ENCODE measurements at places on chromosomes 4 and X. TPM values are rescaled to one million over a fixed set of nuclear protein-coding genes. Genes with fewer than 3 reads are reported as not detected.

DNA sequence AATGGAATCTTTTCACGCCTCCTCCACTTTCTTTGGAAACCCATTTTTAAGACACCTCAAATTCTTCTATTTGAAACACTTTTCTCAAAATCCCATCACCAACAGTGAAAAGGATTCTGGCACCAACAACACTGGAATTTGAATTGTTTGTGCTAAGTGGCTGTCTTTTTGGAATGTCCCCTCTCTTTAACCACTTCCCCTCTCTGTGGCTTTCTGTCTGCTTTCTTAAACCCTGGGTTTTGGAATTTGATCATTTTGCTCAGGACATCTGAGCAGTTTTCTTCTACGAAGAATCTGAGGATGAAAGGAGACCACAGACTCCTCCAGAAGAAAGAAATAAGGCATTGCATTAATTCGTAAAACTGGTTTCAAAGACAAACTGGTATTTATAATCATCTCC is 89.0 kb downstream of the MXRA5 start:
- H3K36me3 ChIP-seq = no peaks in the 10 kb centered on the region
- no peak overlapping the region for H3K27ac ChIP-seq
- H3K4me1 ChIP-seq = no peaks in the 10 kb centered on the region

GRCh38 chr4:84499624-84499982 is 511 bp upstream of the NKX6-1 start:
- no peaks in the 10 kb centered on the region for H3K36me3 ChIP-seq
- H3K27me3 ChIP-seq = peaks cover 67% of the 10 kb centered on the region
- peak overlapping the region; percentile 64 for H3K4me3 ChIP-seq
- DNase-seq = no peak

DNA sequence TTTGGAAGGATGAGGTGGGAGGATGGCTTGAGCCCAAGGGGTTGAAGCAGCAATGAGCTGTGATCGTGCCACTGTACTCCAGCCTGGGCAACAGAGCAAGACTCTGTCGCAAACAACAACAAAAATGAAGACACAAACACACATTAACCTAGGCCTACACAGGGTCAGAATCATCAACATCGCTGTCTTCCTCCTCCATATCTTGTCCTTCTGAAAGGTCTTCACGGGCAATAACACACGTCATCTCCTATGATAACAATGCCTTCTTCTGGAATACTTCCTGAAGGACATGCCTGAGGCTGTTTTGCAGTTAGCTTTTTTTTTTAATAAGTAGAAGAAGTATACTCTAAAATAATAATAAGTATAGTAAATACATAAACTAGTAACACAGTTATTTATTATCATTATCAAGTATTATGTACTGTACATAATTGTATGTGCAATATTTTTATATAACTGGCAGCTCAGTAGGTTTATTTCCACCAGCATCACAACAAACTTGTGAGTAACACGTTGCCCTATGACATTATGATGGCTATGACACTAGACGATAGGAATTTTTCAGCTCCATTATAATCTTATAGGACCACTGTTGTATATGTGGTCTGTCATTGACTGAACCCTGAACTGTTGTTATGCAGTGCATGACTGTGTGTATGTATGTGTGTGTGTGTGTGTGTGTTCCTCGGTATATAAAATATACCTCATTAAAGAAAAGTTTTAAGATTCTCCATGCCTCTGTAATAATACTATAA is 69.2 kb upstream of the MAML3 start:
- H3K4me1 ChIP-seq = no peaks in the 10 kb centered on the region
- no peak overlapping the region for H3K4me3 ChIP-seq
- DNase-seq = no peak
- no peaks in the 10 kb centered on the region for H3K27me3 ChIP-seq

GRCh38 chr4:135485371-135485770 is 1283.8 kb upstream of the PABPC4L start:
- no peak overlapping the region for H3K27ac ChIP-seq
- no peaks in the 10 kb centered on the region for H3K4me1 ChIP-seq
- H3K27me3 ChIP-seq = no peaks in the 10 kb centered on the region

- no peak overlapping the region for H3K27ac ChIP-seq
- no peak for DNase-seq
- no peak overlapping the region for H3K4me3 ChIP-seq
- no peaks in the 10 kb centered on the region for H3K36me3 ChIP-seq
- no peaks in the 10 kb centered on the region for H3K27me3 ChIP-seq
- no peaks in the 10 kb centered on the region for H3K4me1 ChIP-seq
Observed at GRCh38 chrX:53005327-53005726, 43.3 kb upstream of the GPR173 start.

DNA sequence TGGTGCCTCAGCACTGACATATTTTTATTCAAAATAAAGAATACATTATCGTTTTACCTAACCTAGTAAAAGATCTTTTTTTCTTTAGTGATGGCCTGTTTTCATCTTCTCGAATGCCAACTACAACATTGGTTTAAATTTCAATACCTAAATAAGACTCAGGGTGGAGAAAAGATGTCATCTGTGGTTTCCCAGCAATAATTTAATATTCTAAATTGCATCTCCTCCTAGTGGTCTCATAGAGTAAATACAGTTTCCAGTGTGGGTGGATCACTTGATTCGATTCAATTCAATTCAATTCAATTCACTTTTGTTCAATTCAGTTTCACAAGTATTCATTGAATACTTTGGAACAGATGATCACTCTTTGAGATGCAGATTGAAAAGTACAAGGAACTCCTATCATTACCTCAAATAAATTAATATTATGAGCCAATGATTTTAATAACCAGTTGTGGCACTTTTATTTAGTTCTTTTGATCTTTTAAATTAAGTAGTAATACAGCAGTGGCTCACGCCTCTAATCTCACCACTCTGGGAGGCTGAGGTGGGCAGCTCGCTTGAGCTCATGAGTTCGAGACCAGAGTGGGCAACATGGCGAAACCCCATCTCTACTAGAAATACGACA is 427.2 kb downstream of the FAT4 start:
- no peaks in the 10 kb centered on the region for H3K36me3 ChIP-seq
- no peaks in the 10 kb centered on the region for H3K27me3 ChIP-seq
- no peak for DNase-seq
- H3K4me3 ChIP-seq = no peak overlapping the region
- H3K27ac ChIP-seq = no peak overlapping the region

DNA sequence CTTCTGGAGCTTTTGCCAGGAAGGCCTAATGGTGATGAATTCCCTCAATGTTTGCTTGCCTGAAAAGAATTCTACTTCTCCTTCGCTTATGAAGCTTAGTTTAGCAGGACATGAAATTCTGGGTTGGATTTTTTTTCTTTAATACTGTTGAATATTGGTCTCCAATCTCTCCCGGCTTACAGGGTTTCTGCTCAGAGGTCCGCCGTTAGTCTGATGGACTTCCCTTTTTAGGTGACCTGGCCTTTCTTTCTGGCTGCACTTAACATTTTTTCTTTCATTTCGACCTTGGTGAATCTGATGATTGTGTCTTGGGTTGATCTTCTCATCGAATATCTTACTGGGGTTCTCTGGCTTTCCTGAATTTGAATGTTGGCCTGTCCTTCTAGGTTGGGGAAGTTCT is 17.2 kb upstream of the TMPRSS11A start:
- H3K4me3 ChIP-seq = no peak overlapping the region
- DNase-seq = no peak
- H3K4me1 ChIP-seq = no peaks in the 10 kb centered on the region
- no peaks in the 10 kb centered on the region for H3K27me3 ChIP-seq
- H3K27ac ChIP-seq = no peak overlapping the region

DNA sequence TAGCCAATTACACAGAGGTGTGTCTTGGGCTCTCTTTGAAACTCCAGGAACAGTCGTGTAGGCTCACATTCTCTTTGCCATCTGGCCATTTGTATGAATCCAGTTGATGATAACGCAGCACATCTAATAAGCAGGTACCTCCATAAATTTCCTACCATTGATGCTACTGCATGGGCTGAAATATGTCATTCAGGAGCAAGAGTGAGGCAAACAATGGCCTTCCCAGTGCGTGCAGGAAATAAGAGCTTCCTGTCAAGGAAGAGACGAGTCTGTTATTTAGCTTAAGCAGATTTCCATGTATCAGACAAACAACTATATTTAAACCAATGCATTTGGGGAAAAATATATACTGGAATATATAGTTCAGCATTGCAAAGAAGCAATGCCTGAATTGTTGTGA is 102.1 kb upstream of the MXRA5 start:
- no peak overlapping the region for H3K4me3 ChIP-seq
- H3K27ac ChIP-seq = peak overlapping the region; percentile 50
- no peak for DNase-seq
- H3K27me3 ChIP-seq = no peaks in the 10 kb centered on the region

DNA sequence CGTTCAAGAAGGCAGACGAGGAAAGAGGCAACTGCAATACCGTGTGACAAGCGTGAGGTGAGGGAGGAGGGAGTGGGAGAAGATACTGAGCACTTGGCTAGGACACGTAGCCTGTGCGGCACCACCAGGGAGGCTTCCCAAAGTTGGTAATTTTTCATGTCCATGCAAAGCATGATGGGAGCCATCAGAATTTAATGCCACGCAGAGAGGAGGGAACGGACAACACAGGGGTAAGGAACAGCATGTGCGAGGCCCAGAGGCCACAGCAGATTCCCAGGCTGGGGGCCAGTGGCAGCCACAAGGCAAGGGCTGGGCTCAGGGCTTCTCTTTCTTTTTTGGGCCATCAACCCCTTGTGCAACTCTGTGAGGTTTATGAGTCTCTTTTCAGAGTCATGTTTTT is 11.0 kb upstream of the CLDN24 start:
- no peaks in the 10 kb centered on the region for H3K36me3 ChIP-seq
- no peak overlapping the region for H3K4me3 ChIP-seq
- no peaks in the 10 kb centered on the region for H3K4me1 ChIP-seq
- no peak overlapping the region for H3K27ac ChIP-seq
- no peak for DNase-seq

DNA sequence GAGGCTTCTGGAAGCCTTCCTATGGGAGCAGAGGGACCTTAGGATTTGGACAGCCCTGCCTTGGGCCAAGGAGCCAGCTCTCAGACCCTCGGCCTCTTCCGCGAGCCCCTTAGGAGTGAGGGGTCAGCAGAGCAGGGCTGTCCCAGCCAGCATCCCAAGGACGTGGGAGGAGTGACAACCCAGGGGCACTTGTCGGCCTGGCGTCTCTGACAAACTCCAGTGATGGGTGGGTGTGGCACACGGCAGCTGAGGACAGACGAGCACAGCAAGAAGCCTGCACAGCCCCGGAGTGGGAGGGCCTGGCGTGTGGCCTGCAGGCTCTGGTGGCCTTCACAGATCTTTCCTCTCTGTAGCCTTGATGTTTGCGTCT is 11.6 kb upstream of the TNIP2 start:
- no peak overlapping the region for H3K4me3 ChIP-seq
- H3K27me3 ChIP-seq = no peaks in the 10 kb centered on the region
- no peak overlapping the region for H3K27ac ChIP-seq
- no peak for DNase-seq

DNA sequence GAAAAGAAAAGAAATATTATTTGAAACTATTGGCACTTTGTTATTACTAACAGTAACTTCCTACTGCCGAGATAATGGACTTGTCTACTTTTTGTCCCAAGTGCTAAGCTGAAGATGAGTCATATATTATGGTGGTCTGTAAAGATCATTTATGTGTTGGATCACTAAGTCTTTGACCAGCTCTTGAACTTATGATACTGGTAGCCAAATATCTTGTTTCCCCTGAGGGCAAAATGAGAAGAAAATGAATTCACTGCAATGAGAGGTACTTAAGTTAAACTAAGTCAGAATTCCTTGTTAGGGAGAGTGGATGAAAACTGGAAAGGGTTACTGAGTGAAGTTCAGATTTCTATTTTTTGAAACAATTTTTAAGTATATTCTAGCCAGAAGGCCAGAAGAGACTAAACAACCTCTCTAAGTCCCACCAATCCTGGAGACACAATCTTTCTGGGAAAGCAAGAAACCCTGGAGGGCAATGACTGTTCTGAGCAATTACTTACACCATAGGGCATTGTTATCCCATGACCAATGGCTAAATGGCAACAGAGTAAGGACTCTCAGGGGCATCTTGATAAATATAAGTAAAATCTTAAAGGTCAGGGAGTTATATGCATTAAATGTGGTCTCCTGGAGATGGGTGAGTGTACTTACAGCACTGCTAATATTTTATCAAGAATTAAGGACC is 287.7 kb downstream of the STIM2 start:
- no peaks in the 10 kb centered on the region for H3K4me1 ChIP-seq
- no peaks in the 10 kb centered on the region for H3K27me3 ChIP-seq
- no peak overlapping the region for H3K4me3 ChIP-seq
- no peaks in the 10 kb centered on the region for H3K36me3 ChIP-seq
- H3K27ac ChIP-seq = no peak overlapping the region
- no peak for DNase-seq

GRCh38 chr4:2385516-2385915 is 32.9 kb downstream of the ZFYVE28 start:
- DNase-seq = no peak
- H3K36me3 ChIP-seq = no peaks in the 10 kb centered on the region
- H3K27me3 ChIP-seq = no peaks in the 10 kb centered on the region
- peaks cover 8% of the 10 kb centered on the region for H3K4me1 ChIP-seq
- no peak overlapping the region for H3K27ac ChIP-seq
- H3K4me3 ChIP-seq = no peak overlapping the region

- H3K4me1 ChIP-seq = no peaks in the 10 kb centered on the region
- H3K36me3 ChIP-seq = no peaks in the 10 kb centered on the region
- DNase-seq = no peak
- H3K27ac ChIP-seq = no peak overlapping the region
- no peak overlapping the region for H3K4me3 ChIP-seq
Observed at GRCh38 chr4:108320061-108320460, 151.3 kb upstream of the LEF1 start.

The PAK3 gene
- 0.15 TPM for total RNA-seq

Data from psoas muscle (tissue), 8 donors.